CD4-positive, alpha-beta T cell treated with Interleukin-15 for 4 hours (primary cell): ENCODE measurements at places on chromosomes 3 and 15.

DNA sequence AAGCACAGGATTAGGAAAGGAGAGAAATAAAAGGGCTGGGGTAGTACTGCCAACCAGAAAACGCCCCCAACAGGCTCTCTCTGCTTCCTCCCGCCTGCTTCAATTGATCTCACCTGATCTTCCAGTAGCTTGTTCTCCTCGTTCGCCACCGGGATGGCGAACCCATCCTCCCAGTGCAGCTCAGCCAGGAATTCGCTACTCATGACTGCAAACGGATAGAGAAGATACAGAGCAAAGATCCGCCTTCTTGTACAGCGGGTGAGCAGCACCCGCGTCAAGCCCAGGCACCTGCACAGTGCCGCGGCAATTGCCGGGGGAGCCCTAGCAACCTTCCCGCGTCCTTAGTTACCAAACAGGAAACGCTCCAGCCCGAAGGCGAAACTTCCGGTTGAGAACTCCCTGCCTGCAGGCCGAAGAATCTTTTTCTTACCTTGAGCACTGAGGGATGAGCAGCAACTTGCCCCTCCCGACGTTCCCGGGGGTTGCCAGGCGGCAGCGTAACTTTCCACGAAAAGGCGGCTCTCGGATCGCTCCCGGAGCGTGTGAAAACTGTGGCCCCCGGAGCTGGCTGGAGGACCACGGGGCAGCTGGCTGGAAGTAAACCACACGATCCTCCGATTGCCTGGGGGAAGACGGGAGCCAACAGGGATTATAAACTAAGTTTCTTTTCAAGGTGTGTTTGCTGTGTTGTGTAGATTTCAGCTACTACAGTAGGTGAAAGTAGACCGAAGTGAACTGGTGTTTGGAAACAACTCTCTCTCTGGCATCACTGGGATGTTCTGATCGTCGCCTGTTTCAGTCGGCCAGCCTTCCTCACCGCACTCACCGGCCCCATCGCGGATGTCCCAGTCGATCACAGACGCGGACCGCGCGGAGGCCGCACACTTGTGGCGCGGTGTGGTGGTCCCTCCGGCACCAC lies at the start of gene CCDC39:
Gene CCDC39 (minus strand): TSS at position 312 of the 919 bp plus-strand sequence. CDS start 109 bp downstream, at position 203.
- peak; percentile 54 for DNase-seq

DNA sequence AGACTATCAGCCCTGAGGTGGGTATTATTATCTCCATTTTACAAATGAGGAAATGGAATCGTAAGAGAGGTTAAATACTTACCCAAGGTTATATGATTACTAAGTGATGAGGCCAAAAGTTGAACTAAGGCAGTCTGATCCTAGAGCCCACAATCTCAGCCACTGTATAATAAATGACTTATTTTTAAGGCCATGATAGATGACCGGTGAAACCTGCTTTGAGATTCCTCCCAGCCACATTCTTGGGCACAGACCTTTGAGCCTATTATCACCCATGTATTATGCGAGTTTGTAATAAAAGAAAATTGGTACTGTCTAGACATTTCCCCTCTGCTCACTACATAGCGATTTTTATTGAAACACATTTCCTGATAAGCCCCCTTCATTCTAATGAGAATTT lies 37.4 kb downstream of the POLQ start:
- DNase-seq = no peak

DNA sequence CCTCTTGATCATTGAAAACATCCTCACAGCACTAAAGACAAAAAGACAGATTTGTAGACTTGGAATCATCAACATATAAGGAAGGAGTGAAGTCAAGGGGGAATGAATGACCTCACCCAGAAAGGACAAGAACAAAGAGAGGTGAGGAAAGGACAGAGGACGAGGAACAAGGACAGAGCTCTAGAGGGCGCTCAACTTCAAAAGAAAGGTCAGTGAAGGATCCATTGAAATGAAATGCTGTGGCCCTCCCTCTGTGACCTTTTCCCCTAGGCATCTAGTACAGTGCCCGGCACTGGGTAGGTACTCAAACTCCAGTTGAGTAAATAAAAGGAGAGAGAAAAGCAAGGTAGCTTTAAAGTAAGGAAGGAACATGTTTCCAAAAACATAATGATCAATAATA lies 2.6 kb downstream of the ATP8B4 start:
- DNase-seq = no peak

GRCh38 chr3:160618878-160619277 lies 53.5 kb upstream of the KPNA4 start:
- no peak for DNase-seq

GRCh38 chr15:64443747-64444621 lies 16.4 kb upstream of the ZNF609 start:
- DNase-seq = peak; percentile 49

GRCh38 chr3:143839980-143840379 lies 8.3 kb downstream of the SLC9A9 start:
- no peak for DNase-seq

DNA sequence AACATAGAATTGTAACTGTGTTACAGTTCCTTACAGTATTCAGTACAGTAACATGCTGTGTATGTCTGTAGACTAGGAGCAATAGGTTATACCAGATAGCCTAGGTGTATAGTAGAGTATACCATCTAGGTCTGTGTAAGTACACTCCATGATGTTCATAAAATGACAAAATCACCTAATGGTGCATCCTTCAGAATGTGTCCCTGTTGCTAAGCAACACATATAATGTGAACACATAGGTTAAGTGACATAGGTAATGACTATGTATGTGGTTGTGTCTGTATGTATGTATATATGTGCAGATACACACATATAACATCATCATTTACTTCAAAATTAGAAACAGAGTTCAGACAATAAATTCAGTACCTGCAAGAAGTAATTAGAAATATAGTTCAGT lies 146.8 kb upstream of the GAP43 start:
- DNase-seq = no peak
